Thoracic aorta (tissue), 2 donors: ENCODE measurements at places on chromosomes 11 and 22. TPM values are rescaled to one million over a fixed set of nuclear protein-coding genes. Genes with fewer than 3 reads are reported as not detected.

The TRIM49D1 gene
- not detected for total RNA-seq

The MS4A2 gene
- total RNA-seq: 5.9 TPM

The SPA17 gene
- 6.4 TPM for total RNA-seq

The TSKU gene
- total RNA-seq: 42.2 TPM

The OR51B2 gene
- not detected for total RNA-seq

The PANX3 gene
- not detected for total RNA-seq

The MRGPRF gene
- total RNA-seq: 67.5 TPM

The PATE2 gene
- not detected for total RNA-seq

The GNG3 gene
- not detected for total RNA-seq

The FAM83F gene
- under 0.01 TPM for total RNA-seq

The CSNK2A3 gene
- total RNA-seq: 1.1 TPM

The CDHR5 gene
- total RNA-seq: not detected

The OR51V1 gene
- total RNA-seq: not detected

The MDK gene
- 21.0 TPM for total RNA-seq

The BSCL2 gene
- 14.0 TPM for total RNA-seq

The C11orf42 gene
- total RNA-seq: not detected

The GGTLC2 gene
- total RNA-seq: not detected

The STX5 gene
- 46.8 TPM for total RNA-seq

The ZP1 gene
- not detected for total RNA-seq

The GRIA4 gene
- total RNA-seq: not detected

The CD3D gene
- total RNA-seq: 5.8 TPM

The DERL3 gene
- total RNA-seq: 3.0 TPM

The CCND1 gene
- total RNA-seq: 109 TPM

The SPDYC gene
- total RNA-seq: not detected

The SMIM38 gene
- 3.0 TPM for total RNA-seq

The GTSE1 gene
- total RNA-seq: 0.92 TPM

The DBX1 gene
- not detected for total RNA-seq

The DKK3 gene
- total RNA-seq: 732 TPM

The GLYATL1 gene
- total RNA-seq: not detected

The ESRRA gene
- 33.4 TPM for total RNA-seq

The CDC45 gene
- total RNA-seq: not detected

The TTLL12 gene
- total RNA-seq: 23.2 TPM

The BLID gene
- 24.6 TPM for total RNA-seq

The OR51S1 gene
- not detected for total RNA-seq

The CECR2 gene
- 0.28 TPM for total RNA-seq

The BACE1 gene
- 67.3 TPM for total RNA-seq

The OR52R1 gene
- total RNA-seq: not detected

The MYBPC3 gene
- total RNA-seq: not detected

The SERPIND1 gene
- total RNA-seq: not detected

The RFPL3 gene
- not detected for total RNA-seq

The KCNQ1OT1 gene
- 3.3 TPM for total RNA-seq

The RTN4R gene
- not detected for total RNA-seq

The SHANK3 gene
- 10.7 TPM for total RNA-seq

The TSPAN32 gene
- total RNA-seq: 6.9 TPM

The ASCL2 gene
- 0.78 TPM for total RNA-seq

The STARD10 gene
- 24.3 TPM for total RNA-seq

The NRXN2 gene
- 40.3 TPM for total RNA-seq

The B3GAT1 gene
- total RNA-seq: not detected
